ENCODE measurements at places on chromosomes 7 and 10.

DNA sequence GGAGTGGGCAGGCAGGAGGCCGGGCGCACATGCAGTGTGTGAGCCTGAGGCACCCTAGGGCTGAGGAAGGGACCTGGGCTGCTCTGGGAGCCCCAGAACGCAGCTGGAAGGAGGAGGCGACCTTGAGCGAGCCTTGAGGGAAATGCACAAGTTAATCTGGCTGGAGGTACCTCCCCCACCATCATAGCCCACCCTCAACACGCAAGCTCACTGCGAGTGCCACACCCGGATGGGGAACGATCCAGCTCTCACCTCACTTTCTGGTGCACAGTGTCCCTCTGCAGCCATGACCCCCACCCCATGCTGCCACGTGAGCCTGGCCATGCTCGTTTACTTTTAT is 162.4 kb upstream of the PPP2R2D start:
- DNase-seq: no peak

- DNase-seq: no peak
Observed at GRCh38 chr10:108500396-108500795, 1335.9 kb upstream of the SORCS1 start.

GRCh38 chr10:77027576-77027975 is 610.0 kb downstream of the KCNMA1 start:
- DNase-seq: no peak

DNA sequence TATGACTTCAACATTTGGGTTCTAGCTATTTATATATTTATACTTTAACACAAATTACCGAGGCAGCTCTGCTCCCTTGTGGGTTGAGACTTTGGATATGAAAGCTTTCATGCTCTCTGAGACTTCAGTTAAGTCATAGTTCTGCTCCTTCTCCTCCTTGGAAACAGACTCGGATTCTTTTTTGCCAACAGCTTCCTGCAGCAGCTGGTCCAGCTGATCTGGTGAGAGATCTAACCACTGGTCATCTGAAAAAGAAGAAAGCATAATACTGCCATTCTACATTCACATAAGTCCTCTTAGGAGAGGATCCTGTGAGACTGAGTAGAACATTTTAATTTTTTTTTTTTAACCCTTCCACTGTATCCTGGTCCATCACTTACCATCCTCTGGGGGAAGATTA is 28.6 kb downstream of the ECD start:
- peak; percentile 77 for DNase-seq

- no peak for DNase-seq
Observed at GRCh38 chr7:17150018-17150417, 148.4 kb upstream of the AHR start.

Data from SK-MEL-5 (cell line).